T-helper 2 cell treated with Interferon-gamma antibody and Interleukin-4, amounts not matched to agents 100 ng/mL and 5 ng/mL, for 36 hours (primary cell): ENCODE measurements at places on chromosomes 4 and X. TPM values are rescaled to one million over a fixed set of nuclear protein-coding genes. Genes with fewer than 3 reads are reported as not detected.

SSX1 gene
- not detected in 2 replicates for total RNA-seq

REPS2 gene
- 0.36 TPM in 1 of 2 replicates, not detected in the other for total RNA-seq

MAGEA2 gene
- total RNA-seq: not detected in 2 replicates

BLTP1 gene
- 31.6 and 36.4 TPM in 2 replicates for total RNA-seq

NAT8L gene
- 1.8 and 2.0 TPM in 2 replicates for total RNA-seq

CPE gene
- 0.16 TPM in 1 of 2 replicates, not detected in the other for total RNA-seq

STOX2 gene
- 0.02 TPM in 1 of 2 replicates, not detected in the other for total RNA-seq

KLF8 gene
- total RNA-seq: 19.6 and 21.3 TPM in 2 replicates

HEPH gene
- total RNA-seq: 0.18 TPM in 1 of 2 replicates, not detected in the other

CT47B1 gene
- total RNA-seq: not detected in 2 replicates

FRMD7 gene
- not detected in 2 replicates for total RNA-seq

BCORL1 gene
- total RNA-seq: 7.4 and 8.8 TPM in 2 replicates

RAB9A gene
- 6.2 and 9.0 TPM in 2 replicates for total RNA-seq

MTTP gene
- 0.66 TPM in 1 of 2 replicates, not detected in the other for total RNA-seq

TKTL2 gene
- total RNA-seq: not detected in 2 replicates

POLA1 gene
- total RNA-seq: 36.6 and 38.7 TPM in 2 replicates

UBE2D3 gene
- 389 and 398 TPM in 2 replicates for total RNA-seq

MAP3K15 gene
- total RNA-seq: 0.09 and 0.11 TPM in 2 replicates

FRAS1 gene
- total RNA-seq: not detected in 2 replicates

NEIL3 gene
- 38.0 and 38.9 TPM in 2 replicates for total RNA-seq

PCYT1B gene
- total RNA-seq: 0.09 TPM in 1 of 2 replicates, not detected in the other

TCEANC gene
- 8.4 and 9.9 TPM in 2 replicates for total RNA-seq

CLCN4 gene
- 0.05 TPM in 1 of 2 replicates, not detected in the other for total RNA-seq

AMTN gene
- total RNA-seq: not detected in 2 replicates

MAGEB2 gene
- not detected in 2 replicates for total RNA-seq

G3BP2 gene
- total RNA-seq: 136 and 141 TPM in 2 replicates

NRK gene
- not detected in 2 replicates for total RNA-seq

PDE6B gene
- 13.5 and 14.1 TPM in 2 replicates for total RNA-seq

IL2RG gene
- total RNA-seq: 502 and 503 TPM in 2 replicates

FAM9C gene
- total RNA-seq: not detected in 2 replicates

UGT2B28 gene
- not detected in 2 replicates for total RNA-seq

GASK1B gene
- total RNA-seq: not detected in 2 replicates

ATP1B4 gene
- total RNA-seq: not detected in 2 replicates

IL3RA gene
- total RNA-seq: 18.1 and 18.4 TPM in 2 replicates

STATH gene
- not detected in 2 replicates for total RNA-seq

BEX3 gene
- total RNA-seq: 8.0 and 9.1 TPM in 2 replicates

SSX4 gene
- total RNA-seq: not detected in 2 replicates

KLB gene
- not detected in 2 replicates for total RNA-seq

RHOXF1 gene
- not detected in 2 replicates for total RNA-seq

DCX gene
- not detected in 2 replicates for total RNA-seq

FGF2 gene
- 0.30 and 0.59 TPM in 2 replicates for total RNA-seq

CSAG3 gene
- total RNA-seq: 0.73 TPM in 1 of 2 replicates, not detected in the other

SORBS2 gene
- total RNA-seq: not detected in 2 replicates

BTK gene
- not detected in 2 replicates for total RNA-seq

MAGEC3 gene
- total RNA-seq: not detected in 2 replicates

C4orf50 gene
- total RNA-seq: 0.59 and 0.66 TPM in 2 replicates
